ENCODE measurements at places on chromosomes 6 and 20. TPM values are rescaled to one million over a fixed set of nuclear protein-coding genes. Genes with fewer than 3 reads are reported as not detected.

TREML2 gene
- total RNA-seq = not detected

CRISP2 gene
- not detected for total RNA-seq

BIRC7 gene
- 0.49 TPM for total RNA-seq

- DNase-seq = no peak
Observed at GRCh38 chr6:134347885-134348805, 30.2 kb upstream of the SGK1 start.

DNA sequence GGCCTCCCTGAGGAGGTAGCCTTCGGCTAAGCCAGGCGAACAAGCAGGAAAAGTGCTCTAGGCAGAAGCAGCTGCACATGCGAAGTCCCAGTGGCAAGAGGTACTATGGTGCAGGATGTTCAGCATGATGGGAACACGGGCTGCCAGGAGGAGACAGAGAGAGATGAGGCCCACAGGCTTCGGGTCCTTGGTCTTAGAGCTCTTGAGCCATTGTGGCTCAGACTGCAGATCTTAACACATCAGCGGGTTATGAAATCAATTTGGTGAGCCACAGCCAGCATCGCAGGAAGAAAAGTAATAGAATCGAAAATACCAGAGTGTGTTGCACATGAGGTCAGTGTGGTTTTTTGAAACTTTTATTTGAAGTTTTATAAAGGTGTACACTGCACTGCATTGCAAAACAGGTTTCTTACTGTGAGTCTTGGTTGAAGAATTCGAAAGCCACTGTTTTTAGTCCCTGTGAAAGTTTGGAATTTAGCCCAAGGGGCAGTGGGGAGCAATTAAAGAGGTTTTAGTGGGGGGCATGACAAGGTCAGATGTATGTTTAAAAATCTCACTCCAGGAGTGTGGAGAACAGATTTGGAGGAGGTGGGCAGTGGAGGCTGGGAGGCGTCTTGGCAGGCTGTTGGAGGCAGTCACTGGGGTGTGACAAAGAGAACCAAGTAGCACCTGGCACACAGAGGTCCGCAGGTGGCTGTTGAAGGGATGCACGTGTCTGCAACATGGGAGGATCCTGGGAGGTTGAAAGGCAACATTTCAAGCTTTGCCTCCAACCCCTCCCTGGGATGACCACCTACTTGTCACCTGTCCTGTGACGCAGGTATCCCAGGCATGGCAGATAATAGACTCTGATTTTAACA lies 69.3 kb downstream of the EYA2 start:
- DNase-seq = no peak

DNA sequence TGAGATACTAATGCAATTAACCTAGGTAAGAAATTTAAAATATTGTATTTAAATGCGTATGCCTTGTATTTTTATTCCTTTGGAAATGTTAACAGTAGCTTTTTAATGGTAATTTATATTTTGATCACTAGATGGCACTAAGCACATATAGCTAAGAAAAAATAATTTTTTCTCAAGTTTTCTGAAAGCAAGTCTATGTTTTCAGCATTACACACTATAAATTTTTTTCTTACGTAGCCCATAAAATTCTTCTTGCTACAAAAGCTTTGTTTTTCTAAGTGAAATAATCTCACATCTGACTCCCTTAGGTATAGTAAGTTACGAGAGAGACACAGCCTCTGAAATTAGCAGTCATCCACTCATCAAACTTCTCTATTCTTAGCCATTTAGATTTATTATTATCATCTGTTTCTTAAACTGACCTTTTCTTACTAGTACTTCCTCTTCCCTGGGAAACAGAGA lies 35.7 kb downstream of the TSPYL4 start:
- DNase-seq = no peak

- DNase-seq = no peak
Observed at GRCh38 chr6:107866606-107867301, 42.6 kb upstream of the SCML4 start.

- no peak for DNase-seq
Observed at GRCh38 chr6:167711768-167712730, 114.7 kb upstream of the AFDN start.

- DNase-seq = no peak
Observed at GRCh38 chr6:17212546-17213371, 68.4 kb upstream of the RBM24 start.

GRCh38 chr6:15512126-15512525 lies 150.7 kb downstream of the DTNBP1 start:
- no peak for DNase-seq

All from suprapubic skin (tissue), 4 donors.